ENCODE measurements at places on chromosomes 1 and 21.

DNA sequence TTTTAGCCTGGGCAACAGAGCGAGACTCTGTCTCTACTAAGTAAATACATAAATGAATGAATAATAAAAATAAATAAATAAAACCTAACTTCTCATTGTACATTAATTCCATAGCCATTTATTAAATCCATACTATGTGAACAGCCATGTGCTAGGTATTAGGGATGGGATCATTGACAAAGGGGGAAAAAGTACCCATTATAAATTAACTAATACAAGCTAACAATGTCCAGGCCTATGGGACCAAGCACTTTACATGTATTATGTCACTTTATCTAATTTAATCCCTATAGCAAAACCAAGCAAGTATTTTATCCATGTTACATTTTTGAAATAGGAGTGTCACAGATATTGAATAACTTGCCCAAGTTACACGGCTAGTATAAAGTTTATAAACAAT lies 2.6 kb upstream of the CDC7 start:
- no peak for DNase-seq

- no peak for DNase-seq
Observed at GRCh38 chr1:225347123-225347683, 80.6 kb downstream of the LBR start.

- no peak for DNase-seq
Observed at GRCh38 chr1:169207797-169208520, 101.5 kb downstream of the ATP1B1 start.

- no peak for DNase-seq
Observed at GRCh38 chr21:28671549-28672195, 321.0 kb downstream of the LTN1 start.

GRCh38 chr1:222975472-222976122 lies 160.8 kb downstream of the DISP1 start:
- DNase-seq = no peak

DNA sequence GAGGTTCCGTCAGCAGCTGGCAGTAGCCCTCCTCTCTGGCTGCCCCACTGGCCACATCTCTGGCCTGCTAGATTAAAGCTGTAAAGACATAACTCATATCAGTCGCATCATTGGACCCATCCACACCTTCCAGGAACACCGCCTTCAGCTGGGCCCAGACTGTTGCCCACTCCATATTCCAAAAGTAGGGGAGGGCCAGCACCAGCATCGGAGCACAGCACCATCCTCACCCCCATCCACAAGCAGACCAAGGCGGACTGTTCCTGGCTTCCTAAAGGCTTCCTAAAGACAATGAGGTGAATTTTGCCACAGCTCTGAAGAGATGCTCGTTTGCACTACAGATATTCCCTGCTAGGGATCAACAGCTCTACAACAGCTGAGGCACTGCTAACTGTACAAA lies 3.5 kb downstream of the SHISA4 start:
- no peak for DNase-seq

DNA sequence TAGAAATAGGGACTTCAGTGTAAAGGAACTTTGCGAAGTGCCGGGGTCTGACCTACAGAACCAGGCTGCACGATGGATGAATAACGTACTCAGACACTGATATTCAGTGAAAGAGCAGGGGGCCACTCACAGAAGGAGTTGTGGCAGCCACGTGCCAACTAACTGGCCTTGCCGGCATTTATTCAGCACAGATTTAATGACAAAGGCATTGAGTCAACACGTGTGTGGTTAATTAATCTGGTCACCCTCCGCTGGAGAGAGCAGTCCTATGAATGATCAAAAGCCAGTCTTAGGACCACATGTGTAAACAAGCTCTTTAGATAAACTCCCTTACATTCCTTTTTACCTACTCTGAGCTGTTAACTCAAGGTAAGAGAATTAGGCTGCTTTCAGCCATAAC lies 6.2 kb upstream of the B3GALT2 start:
- no peak for DNase-seq

DNA sequence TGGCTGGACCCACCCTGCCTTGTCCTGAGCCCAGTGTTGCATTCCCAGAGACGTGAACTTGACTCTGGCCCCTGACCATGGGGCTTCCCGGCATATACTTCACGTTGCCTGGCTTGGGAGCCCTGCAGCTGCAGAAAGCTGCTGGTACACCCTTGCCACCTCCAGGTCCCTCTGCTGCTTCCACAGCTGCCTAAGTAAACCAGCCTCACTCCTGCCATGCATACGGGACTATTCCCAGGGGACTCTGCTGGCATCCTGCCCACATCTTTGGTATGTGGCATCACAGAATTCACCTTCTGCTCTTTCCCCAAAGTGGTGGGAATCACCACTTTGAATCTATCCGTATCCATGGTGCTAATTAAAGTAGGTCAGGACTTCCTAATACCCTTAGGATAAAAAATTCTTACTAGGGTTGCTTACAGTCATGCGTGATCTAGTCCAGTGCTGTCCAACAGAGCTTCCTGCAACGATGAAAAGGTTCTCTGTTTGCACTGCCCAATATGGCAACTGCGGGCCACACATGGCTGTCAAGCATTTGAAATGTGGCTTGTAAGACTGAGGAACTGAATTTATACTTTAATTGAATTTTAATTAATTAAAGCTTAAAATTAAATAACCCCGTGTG lies 203.0 kb downstream of the GRIK3 start:
- DNase-seq = peak; percentile 35

GRCh38 chr1:8723010-8723409 lies 94.4 kb downstream of the RERE start:
- DNase-seq = no peak

- DNase-seq = no peak
Observed at GRCh38 chr1:34476371-34476770, 278.5 kb upstream of the GJB5 start.

DNA sequence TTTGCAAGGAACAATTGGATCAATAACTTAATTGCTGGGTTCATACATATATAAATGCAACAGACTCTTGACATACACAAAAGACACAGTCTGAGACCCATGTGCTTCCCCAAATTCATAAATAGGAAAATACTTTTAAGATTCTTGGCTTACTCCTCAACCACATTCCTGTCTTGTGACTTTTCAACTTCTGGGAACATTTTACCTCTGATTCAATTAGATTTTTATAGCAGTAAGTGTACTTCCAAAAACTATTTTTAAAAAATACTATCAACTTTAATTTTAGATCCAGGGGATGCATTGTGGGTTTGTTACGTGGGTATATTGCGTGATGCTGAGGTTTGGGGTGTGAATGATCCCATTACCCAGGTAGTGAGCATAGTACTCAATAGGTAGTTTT lies 406.7 kb downstream of the RPS6KC1 start:
- no peak for DNase-seq

DNA sequence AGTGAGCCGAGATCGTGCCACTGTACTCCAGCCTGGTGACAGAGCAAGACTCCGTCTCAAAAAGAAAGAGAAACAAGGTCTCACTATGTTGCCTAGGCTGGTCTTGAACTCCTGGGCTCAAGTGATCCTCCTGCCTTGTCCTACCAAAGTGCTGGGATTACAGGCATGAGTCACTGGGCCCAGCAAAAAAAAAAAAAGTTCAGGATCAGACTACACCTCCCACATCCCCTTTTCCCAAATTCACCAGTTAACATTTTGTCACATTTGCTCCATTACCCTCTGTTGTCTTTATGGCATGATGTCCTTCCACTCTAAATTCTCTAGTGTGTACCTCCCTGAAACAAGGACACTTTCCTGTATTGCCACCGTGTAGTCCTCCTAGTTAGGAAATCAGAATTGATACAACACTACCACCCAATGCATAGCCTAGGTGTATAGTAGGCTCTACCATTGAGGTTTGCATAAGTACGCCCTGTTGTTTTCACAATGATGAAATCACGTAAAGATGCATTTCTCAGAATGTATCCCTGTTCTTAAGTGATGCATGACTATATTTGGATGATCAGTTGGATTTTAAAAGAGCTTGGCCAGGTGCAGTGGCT lies 10.7 kb downstream of the SPEN start:
- DNase-seq = no peak

DNA sequence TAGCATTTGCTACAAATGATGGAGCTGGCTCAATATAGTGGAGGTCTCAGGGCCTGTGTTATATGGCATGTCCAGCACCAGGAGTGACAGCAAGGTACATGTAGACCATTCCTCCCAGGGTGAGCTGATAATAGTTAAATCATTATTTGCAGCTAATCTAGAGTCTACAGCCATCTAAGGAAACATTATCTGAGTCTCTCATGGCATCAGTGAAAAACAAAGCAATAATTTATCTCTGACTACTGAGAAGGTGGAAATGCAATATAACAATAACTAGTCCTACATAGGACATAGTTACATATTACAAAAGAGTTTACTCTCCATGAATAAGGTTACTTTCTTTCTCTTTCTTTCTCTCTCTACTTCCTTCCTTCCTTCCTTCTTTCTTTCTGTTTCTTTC lies 143.4 kb upstream of the KCNK2 start:
- no peak for DNase-seq

GRCh38 chr1:177686933-177687332 lies 282.9 kb downstream of the SEC16B start:
- no peak for DNase-seq

GRCh38 chr1:154837034-154837671 lies 32.9 kb downstream of the KCNN3 start:
- no peak for DNase-seq

- DNase-seq = no peak
Observed at GRCh38 chr1:224052772-224053171, 61.1 kb upstream of the FBXO28 start.

DNA sequence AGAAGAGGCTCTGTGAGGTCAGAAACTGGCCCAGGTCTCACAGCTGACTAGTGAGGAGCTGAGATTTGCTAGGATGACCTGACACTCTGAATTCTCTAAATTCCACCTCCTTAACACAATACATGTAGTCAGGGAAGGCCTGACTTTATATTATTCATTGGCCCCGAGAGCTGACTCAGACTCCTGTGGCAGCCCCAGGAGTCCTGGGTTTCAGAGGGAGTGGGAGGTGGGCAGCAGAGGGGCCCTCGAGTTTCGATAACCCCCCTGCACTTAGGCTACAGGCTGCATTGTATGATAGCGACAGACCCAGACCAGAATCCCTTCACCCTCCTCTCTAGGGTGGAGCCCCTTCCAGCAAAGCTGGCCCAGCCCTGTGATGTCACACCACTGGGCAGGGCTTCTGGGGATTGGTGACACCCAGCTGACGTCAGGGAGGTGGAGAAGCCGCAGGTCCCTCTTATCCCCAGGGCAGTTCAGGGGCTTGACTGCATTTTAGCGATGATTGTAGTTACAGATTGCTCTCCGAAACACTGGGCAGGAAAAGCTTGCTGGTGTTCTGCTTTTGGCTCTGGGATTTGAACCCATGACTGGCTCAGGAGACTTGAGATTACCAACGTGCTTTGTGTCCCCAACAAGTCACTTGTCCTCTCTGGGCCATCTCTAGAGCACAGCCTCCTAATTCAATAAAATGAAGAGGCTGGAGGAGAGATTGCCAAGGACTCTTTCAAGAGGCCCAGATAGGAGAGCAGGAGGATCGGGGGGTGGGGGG lies 17.0 kb upstream of the GPR37L1 start:
- no peak for DNase-seq

DNA sequence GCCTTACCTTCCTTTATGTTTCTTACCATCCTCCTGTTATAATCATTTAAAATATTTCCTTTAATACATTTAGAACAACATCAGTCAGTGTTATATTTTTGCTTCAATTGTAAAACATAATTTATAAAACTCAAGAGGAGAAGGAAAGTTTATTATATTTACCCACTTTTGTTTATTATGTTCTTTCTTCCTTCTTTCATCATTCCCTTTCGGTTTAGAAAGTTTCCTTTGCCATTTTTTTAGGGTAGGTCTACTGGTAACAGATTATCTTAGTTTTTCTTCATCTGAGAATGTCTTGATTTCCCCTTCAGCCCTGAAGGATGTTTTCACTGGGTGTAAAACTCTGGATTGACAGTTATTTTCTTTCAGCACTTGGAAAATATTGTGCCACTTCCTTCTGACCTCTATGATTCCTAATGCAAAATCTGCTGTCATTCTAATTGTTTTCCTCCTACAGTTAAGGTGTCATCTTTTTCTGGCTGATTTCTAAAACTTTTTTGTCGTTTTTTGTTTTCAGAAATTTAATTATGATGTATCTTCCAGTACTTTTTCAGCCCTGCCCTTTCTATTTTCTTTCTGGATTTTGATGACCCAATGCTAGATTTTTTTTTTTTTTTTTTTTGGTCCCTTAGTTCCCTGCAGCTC lies 25.0 kb downstream of the PTPN22 start:
- DNase-seq = no peak

- no peak for DNase-seq
Observed at GRCh38 chr1:147334292-147334691, 91.8 kb downstream of the CHD1L start.

DNA sequence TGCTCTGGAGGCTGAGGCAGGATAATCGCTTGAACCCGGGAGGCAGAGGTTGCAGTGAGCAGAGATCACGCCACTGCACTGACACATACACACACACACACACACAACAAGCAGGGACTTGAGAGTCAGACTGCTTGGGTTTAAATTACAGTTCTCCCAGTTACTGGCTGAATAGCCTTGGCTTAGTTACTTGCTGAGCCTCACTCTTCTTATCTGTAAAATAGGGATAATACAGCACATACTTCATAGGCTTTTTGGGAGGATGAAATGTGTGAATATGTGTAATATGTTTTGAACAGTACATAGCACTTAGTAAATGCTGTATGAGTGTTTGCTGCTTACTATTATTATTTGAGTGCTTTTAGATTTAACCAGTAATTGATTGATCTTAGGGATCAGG lies 23.8 kb downstream of the CDC42 start:
- DNase-seq = no peak

- DNase-seq = no peak
Observed at GRCh38 chr1:4713669-4714068, 59.3 kb downstream of the AJAP1 start.

- no peak for DNase-seq
Observed at GRCh38 chr1:159056069-159056698, 20.4 kb downstream of the AIM2 start.

Measured in NCI-H187 (cell line).